ENCODE measurements at places on chromosomes 11 and 22. TPM values are rescaled to one million over a fixed set of nuclear protein-coding genes. Genes with fewer than 3 reads are reported as not detected.

The HEPN1 gene
- not detected for polyA plus RNA-seq

The DEPDC7 gene
- 55.1 TPM for polyA plus RNA-seq

The PHOX2A gene
- not detected for polyA plus RNA-seq

The PLAAT5 gene
- polyA plus RNA-seq: 1.00 TPM

The MRGPRX3 gene
- not detected for polyA plus RNA-seq

The TOMM22 gene
- 42.5 TPM for polyA plus RNA-seq

The OR8D4 gene
- polyA plus RNA-seq: not detected

The MYEOV gene
- 0.67 TPM for polyA plus RNA-seq

The LDHAL6A gene
- polyA plus RNA-seq: 0.04 TPM

The OR51B4 gene
- not detected for polyA plus RNA-seq

All from small intestine (tissue), 16 donors.